ENCODE measurements at places on chromosomes 11 and 22.

- H3K4me3 ChIP-seq, result no peak overlapping the region
- no peak for ATAC-seq
- H3K27me3 ChIP-seq, result no peaks in the 10 kb centered on the region
- no peaks in the 10 kb centered on the region for H3K4me1 ChIP-seq
- H3K27ac ChIP-seq, result no peak overlapping the region
These were observed 50.9 kb upstream of the PGR start for GRCh38 chr11:101180481-101180880.

GRCh38 chr11:41786087-41786486, 326.6 kb upstream of the LRRC4C start:
- no peak overlapping the region for H3K4me3 ChIP-seq
- no peaks in the 10 kb centered on the region for H3K36me3 ChIP-seq
- no peaks in the 10 kb centered on the region for H3K27me3 ChIP-seq
- no peak overlapping the region for H3K27ac ChIP-seq
- H3K4me1 ChIP-seq, result no peaks in the 10 kb centered on the region

- H3K27me3 ChIP-seq, result no peaks in the 10 kb centered on the region
- H3K27ac ChIP-seq, result no peak overlapping the region
- ATAC-seq, result no peak
- H3K4me1 ChIP-seq, result no peaks in the 10 kb centered on the region
- H3K36me3 ChIP-seq, result no peaks in the 10 kb centered on the region
These were observed 1125.2 kb upstream of the CNTN5 start for GRCh38 chr11:97895572-97895971.

DNA sequence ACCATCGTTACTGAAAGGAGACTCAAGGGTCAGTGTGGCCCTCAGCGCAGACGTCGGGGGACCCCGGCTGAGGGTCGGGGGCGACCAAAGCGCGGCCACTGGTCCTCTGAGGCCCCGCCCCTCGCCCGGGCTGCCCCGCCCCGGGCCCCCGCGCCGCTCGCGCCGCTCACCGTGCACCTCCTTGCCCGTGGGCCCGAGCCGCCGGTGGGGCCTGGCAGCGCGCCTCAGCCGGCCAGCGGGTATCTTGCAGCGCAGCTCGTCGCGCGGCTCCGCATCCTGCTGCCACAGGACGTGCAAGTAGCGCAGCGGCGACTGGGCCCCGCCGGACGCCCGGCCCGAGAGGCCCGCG, 419 bp downstream of the ANKRD54 start:
- H3K27ac ChIP-seq, result peak overlapping the region; percentile 81
- no peaks in the 10 kb centered on the region for H3K27me3 ChIP-seq
- peak overlapping the region; percentile 79 for H3K4me3 ChIP-seq
- peaks cover 25% of the 10 kb centered on the region for H3K4me1 ChIP-seq

DNA sequence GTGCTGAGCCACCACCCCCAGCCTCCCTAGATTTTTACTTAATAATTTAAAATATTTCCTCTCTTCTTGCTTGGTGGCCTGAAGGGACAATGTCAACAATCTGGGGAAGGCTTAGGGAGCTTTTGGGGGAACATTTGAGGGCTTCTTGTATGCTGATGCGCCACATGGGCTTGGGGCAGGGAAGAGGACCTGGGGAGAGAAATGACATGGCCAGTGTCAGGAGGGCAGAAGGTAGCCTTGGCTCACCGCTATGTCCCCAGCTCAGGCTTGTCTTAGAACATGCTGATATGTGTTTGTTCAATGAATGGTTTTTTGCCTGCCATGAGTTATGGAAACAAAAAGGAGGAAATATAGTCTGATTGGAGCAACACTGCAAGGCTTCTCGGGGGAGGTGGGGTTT, 51.6 kb downstream of the ST14 start:
- peaks cover 6% of the 10 kb centered on the region for H3K4me1 ChIP-seq
- H3K27ac ChIP-seq, result no peak overlapping the region
- H3K4me3 ChIP-seq, result no peak overlapping the region
- H3K27me3 ChIP-seq, result no peaks in the 10 kb centered on the region

- H3K4me1 ChIP-seq, result peaks cover 53% of the 10 kb centered on the region
- peak; percentile 6 for ATAC-seq
- no peak overlapping the region for H3K4me3 ChIP-seq
- H3K27me3 ChIP-seq, result no peaks in the 10 kb centered on the region
- H3K27ac ChIP-seq, result peak overlapping the region; percentile 20
- peaks cover 5% of the 10 kb centered on the region for H3K36me3 ChIP-seq
These were observed 61.0 kb downstream of the BMAL1 start for GRCh38 chr11:13338427-13339069.

- peaks cover 4% of the 10 kb centered on the region for H3K4me1 ChIP-seq
- ATAC-seq, result peak; percentile 44
- H3K4me3 ChIP-seq, result peak overlapping the region; percentile 9
- H3K27ac ChIP-seq, result no peak overlapping the region
- H3K27me3 ChIP-seq, result peaks cover 83% of the 10 kb centered on the region
- no peaks in the 10 kb centered on the region for H3K36me3 ChIP-seq
These were observed 577 bp upstream of the DKK3 start for GRCh38 chr11:12008790-12009616.

- H3K27ac ChIP-seq, result no peak overlapping the region
- H3K4me1 ChIP-seq, result no peaks in the 10 kb centered on the region
- no peaks in the 10 kb centered on the region for H3K27me3 ChIP-seq
- no peak overlapping the region for H3K4me3 ChIP-seq
- no peak for ATAC-seq
- H3K36me3 ChIP-seq, result no peaks in the 10 kb centered on the region
These were observed 1630.8 kb upstream of the TENM4 start for GRCh38 chr11:81071606-81072005.

DNA sequence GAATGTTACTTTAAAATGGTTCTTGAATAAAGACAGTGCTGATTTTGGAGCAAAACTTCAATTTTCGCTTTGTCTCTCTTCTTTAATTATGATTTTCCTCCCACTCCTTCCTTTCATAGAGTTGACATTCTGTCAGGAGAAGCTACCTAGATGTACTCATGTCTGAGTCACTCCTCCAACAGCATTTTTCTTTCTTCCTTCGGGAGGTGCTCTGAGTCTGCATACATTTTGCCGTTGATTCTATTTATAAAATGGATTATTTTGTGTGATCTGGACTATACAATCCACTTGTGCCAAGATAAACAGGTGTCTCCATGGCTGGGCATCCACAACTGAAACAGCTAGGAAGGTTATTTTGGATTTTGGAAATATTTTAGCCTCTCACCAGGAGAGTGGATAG, 588.3 kb upstream of the ANO5 start:
- no peaks in the 10 kb centered on the region for H3K27me3 ChIP-seq
- no peaks in the 10 kb centered on the region for H3K4me1 ChIP-seq
- no peak overlapping the region for H3K4me3 ChIP-seq

GRCh38 chr11:12060385-12060985, 49.9 kb upstream of the MICAL2 start:
- no peak overlapping the region for H3K4me3 ChIP-seq
- ATAC-seq, result no peak
- H3K36me3 ChIP-seq, result no peaks in the 10 kb centered on the region
- no peaks in the 10 kb centered on the region for H3K4me1 ChIP-seq

DNA sequence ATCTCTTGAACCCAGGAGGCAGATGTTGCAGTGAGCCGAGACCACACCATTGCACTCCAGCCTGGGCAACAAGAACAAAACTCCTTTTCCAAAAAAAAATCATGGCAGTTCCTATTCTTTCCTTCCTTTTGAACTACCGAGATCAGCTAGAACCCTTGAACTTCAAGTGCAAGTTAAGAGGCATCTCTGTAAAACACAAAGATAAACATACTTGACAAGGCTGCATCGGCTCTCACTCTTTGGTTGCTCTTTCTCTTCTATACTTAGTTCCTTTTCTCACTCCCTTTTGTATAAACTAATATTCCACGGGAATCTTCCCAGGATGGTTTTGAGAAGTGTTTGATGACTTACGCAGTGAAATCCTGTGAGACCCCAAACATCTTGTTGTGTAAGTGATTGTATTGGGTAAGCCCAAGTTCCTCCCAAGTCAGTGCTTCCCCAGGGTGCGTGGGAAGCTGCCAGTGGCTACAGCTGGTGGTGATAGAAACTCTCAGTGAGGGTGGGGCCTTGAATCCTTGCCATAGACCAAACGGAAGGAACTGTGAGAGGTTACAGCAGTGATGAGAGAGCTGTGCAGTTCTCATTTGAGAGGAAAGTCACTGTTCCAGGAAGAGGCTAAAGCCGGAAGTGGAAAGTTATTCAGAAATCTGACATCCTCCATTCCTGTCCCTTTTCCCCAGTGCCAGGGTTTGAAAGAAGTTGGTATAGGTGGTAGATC, 24.1 kb upstream of the CDC42EP2 start:
- ATAC-seq, result peak; percentile 51
- H3K27ac ChIP-seq, result peak overlapping the region; percentile 48
- no peak overlapping the region for H3K4me3 ChIP-seq
- H3K36me3 ChIP-seq, result peaks cover 49% of the 10 kb centered on the region
- H3K4me1 ChIP-seq, result peaks cover 5% of the 10 kb centered on the region
- H3K27me3 ChIP-seq, result no peaks in the 10 kb centered on the region

- no peaks in the 10 kb centered on the region for H3K36me3 ChIP-seq
- no peak for ATAC-seq
- H3K27ac ChIP-seq, result no peak overlapping the region
- no peak overlapping the region for H3K4me3 ChIP-seq
- no peaks in the 10 kb centered on the region for H3K27me3 ChIP-seq
- H3K4me1 ChIP-seq, result no peaks in the 10 kb centered on the region
These were observed 122.7 kb downstream of the GRIA4 start for GRCh38 chr11:105732611-105733010.

DNA sequence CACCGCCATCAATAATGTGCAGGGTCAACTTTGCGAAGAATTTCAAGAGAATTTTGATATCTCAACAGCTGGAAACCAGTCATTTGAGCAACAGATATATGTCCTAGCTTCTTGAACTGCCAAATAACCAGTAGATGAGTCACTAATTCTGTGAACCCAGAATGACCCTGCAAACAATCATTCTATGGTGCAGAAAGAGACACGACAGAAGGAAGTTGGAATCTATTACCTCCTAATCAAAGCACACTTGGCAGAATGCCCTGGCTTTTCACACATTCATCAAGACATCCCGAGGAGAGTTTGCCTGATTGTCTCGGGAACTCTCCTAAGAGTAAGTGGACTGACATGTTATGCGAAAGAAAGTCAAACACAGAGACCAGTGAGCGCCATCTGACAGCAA, 621.1 kb downstream of the OPCML start:
- no peak for ATAC-seq
- no peak overlapping the region for H3K4me3 ChIP-seq
- no peak overlapping the region for H3K27ac ChIP-seq
- no peaks in the 10 kb centered on the region for H3K36me3 ChIP-seq

DNA sequence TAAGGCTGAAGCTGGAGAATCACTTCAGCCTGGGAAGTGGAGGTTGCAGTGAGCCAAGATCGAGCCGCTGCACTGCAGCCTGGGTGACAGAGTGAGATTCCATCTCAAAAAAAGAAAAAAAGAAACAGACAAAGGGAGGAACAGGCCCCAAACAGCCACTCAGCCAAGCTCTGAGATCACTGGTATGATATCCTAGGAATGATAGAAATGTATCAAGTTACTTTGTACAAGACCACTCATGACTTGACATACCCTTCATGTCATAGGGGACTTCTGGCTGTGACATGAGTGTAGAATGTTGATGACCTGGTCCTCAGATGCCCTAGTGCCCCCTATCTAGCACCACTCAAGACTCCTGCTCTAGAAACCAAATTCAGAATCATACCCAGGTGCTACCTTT, 216.5 kb downstream of the NAV2 start:
- no peaks in the 10 kb centered on the region for H3K4me1 ChIP-seq
- no peak for ATAC-seq
- H3K4me3 ChIP-seq, result no peak overlapping the region
- H3K27ac ChIP-seq, result no peak overlapping the region
- H3K27me3 ChIP-seq, result peaks cover 18% of the 10 kb centered on the region

DNA sequence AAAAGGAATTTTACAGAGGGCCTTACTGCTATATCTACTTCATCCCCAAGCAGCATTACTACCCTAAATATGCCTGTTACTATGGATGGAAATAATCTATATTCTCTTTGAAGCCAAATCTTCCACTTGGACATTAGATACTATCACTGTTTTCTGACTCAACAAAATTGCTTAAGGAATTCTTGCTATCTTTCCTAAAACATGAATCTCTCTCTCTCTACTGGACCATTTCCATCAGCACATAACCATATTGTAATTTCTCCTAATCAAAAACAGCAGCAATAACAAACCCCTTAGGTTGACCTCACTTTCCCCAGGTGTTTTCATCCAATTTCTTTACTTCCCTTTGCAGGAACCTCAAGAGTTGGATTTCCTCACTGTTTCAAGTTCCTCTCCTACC, 67.9 kb upstream of the BLID start:
- no peak overlapping the region for H3K27ac ChIP-seq
- H3K27me3 ChIP-seq, result no peaks in the 10 kb centered on the region
- H3K4me3 ChIP-seq, result no peak overlapping the region
- no peaks in the 10 kb centered on the region for H3K4me1 ChIP-seq
- H3K36me3 ChIP-seq, result no peaks in the 10 kb centered on the region
- ATAC-seq, result no peak
